ENCODE measurements at places on chromosomes 7 and 10. TPM values are rescaled to one million over a fixed set of nuclear protein-coding genes. Genes with fewer than 3 reads are reported as not detected.
A peak's percentile ranks its signal among the peaks of the same experiment; 100 is the strongest.

DNA sequence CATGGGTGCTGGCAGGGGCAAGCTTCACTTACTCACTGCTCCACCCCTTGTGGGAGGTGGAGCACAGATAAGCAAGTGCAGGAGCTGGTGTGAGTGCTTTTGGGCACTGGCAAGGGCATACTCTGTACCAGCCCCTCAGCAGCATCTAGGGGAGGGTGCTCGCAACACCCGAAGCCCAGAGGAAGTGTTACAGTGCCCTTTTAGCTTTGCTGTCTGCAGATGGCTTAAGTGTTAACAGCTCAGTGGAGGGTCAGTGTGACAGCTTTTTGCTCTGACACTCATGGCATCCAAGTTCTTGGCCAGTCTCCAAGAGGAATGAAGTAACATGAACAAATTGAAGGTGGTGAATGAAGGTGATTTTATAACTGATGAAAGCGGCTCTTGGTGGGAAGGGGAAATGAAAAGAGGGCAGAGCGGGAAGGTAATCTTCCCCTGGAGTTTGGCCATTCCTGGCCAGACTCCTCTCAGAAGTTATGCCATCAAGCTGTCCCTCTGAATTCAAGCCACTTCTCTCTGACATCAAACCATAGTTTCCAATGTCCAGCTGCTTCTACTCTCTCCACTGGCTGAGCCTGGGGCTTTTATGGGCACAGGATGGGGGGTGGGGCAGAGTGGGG is 862.5 kb downstream of the KCNMA1 start:
- no peak for DNase-seq

- DNase-seq, result no peak
Measured at GRCh38 chr10:18665815-18666558, 6.8 kb downstream of the ARL5B start.

SNCG gene
- not detected for total RNA-seq

SUN3 gene
- not detected for total RNA-seq

- no peak for DNase-seq
Measured at GRCh38 chr10:576130-576465, 113.4 kb downstream of the DIP2C start.

GDF10 gene
- total RNA-seq, result 2.6 TPM

PCDH15 gene
- total RNA-seq, result not detected

LLCFC1 gene
- not detected for total RNA-seq

- DNase-seq, result no peak
Measured at GRCh38 chr10:107930037-107930436, 765.5 kb upstream of the SORCS1 start.

GRCh38 chr7:68511281-68511680 is 1087.0 kb upstream of the AUTS2 start:
- no peak for DNase-seq

DNA sequence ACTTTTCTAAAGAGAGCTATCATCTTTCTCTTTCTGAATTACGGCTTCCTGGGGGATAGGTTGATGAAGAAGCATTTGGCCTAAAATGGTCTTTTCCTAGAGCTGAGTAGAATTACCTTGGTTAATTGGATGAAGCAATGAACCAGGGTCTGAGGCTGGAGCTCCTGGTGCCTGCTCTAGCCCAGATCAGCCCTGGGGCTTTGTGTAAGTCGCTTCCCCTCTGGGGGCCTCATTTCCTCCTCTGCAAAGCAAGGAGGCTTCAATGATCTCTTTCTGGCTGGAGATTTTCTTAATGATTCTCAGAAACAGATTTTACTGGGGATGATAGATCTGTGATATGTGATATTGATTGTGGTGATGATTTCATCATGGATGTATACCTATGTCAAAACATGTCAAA is 3.5 kb upstream of the CPA2 start:
- DNase-seq, result no peak

- DNase-seq, result no peak
Measured at GRCh38 chr10:129877773-129878371, 86.2 kb downstream of the EBF3 start.

- DNase-seq, result no peak
Measured at GRCh38 chr7:22460363-22460988, 39.5 kb downstream of the STEAP1B start.

DNA sequence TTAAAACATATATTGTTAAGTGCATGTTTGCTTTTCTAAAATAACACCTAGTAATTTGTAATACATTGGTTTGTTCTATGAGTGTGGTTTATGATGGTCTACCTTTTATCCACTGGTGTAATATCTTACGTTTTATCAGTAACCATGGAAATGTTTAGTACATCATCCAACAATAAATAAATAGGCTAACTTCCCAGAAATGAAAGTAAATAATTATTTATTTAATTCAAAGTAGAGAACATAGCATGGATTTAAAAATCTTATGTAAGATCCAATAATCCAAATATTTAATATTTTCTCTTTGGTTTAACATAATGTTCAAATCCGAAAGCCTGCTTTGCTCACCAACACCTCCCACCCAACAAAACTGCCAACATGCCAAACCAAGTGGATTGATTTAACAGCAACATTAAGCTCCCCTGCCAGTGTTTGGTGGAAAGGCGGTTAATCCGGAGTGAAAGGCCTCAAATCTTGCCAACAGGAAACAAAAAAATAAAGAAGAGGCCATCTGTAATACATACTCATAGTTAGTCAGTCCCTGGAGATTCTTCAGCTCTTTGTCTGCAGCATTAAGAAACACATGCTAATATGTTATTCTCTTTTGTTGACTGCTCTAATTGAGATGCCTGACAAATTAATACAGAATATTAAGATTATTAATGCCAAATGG is 897.8 kb downstream of the CNTNAP2 start:
- DNase-seq, result no peak

DNA sequence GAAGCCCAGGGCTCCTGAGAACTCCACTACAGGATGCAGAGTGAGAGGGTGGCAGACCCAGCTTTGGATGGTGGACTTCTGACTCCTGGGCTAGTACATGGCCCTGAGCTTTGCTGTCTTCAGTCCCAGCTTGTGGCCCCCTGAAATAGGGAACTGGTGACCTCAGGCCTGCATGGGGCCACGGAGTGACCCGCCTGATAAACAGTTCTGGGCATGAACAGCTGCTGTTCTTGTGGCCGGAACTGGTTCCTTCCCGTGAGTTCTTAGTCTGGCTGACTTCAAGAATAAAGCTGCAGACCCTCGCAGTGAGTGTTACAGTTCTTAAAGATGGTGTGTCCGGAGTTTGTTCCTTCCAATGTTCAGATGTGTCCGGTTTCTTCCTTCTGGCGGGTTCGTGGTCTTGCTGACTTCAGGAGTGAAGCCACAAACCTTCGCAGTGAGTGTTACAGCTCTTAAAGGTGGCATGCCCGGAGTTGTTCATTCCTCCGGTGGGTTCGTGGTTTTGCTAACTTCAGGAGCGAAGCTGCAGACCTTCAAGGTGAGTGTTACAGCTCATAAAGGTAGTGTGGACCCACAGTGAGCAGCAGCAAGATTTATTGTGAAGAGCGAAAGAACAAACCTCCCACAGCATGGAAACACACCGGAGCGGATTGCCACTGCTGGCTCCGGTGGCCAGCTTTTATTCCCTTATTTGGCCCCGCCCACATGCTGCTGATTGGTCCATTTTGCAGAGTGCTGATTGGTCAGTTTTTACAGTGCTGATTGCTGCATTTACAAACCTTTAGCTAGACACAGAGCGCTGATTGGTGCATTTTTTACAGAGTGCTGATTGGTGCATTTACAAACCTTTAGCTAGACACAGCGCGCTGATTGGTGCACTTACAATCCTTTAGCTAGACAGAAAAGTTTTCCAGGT is 268.0 kb downstream of the ZEB1 start:
- DNase-seq, result no peak

- no peak for DNase-seq
Measured at GRCh38 chr10:10295537-10295936, 722.1 kb upstream of the CELF2 start.

DNA sequence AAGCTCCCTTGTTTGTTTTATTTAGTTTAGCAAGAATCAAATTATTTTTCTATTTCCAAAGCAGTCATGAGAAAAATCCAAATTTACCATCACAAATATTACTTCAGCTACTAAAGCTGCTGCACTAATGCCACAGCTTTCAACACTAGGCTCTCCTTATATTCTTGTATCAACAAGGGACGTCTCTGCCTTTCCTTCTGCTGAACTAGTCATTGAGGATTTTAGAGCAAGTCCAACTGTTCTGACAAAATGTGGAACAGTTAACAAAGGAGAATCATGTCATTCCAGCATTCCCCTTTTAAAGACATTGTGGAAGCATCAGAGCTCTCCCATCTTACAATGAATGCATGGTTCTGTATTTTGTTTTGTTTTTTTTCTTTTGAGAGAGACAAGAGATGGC is 28.6 kb downstream of the FAM13C start:
- DNase-seq, result no peak

AIMP2 gene
- not detected for total RNA-seq

GRCh38 chr7:99920149-99920548 is 819 bp upstream of the TRIM4 start:
- peak; percentile 14 for DNase-seq

DNA sequence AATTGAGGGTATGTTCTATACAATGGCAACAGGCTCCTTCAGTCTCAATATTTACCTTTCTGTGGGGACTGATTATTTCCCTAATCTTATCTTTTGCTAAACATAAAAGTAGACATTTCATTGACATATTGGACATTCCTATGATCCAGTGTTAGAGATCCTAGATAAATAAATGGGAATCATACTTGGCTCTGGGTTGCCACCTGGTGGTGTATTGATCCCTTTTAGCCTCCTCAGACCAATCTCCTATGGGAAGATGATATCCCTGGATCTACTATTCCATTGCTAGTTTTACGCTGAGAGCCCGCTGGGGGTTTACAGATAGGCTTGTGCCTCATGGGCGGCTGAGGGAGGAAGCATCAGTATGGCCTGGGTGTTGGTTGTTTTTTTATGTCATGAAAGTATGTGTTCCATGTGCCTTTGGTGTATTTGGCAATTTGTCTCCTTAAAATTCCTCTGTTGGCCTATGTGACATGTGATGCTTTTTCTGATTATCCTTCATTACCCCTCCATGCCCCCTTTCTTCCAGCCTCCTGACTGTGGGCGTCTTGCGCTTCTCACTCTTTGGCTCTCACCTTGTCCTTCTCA is 18.8 kb downstream of the CELF2 start:
- peak; percentile 72 for DNase-seq

KDM7A gene
- 24.6 TPM for total RNA-seq

ZC3HAV1 gene
- total RNA-seq, result 18.3 TPM

- no peak for DNase-seq
Measured at GRCh38 chr10:94524146-94524545, 21.4 kb upstream of the HELLS start.

GRCh38 chr10:4147245-4147644 is 362.2 kb upstream of the KLF6 start:
- DNase-seq, result no peak

- no peak for DNase-seq
Measured at GRCh38 chr10:78634835-78635234, 433.9 kb upstream of the ZMIZ1 start.

- no peak for DNase-seq
Measured at GRCh38 chr7:94177441-94177840, 173.3 kb upstream of the BET1 start.

DNA sequence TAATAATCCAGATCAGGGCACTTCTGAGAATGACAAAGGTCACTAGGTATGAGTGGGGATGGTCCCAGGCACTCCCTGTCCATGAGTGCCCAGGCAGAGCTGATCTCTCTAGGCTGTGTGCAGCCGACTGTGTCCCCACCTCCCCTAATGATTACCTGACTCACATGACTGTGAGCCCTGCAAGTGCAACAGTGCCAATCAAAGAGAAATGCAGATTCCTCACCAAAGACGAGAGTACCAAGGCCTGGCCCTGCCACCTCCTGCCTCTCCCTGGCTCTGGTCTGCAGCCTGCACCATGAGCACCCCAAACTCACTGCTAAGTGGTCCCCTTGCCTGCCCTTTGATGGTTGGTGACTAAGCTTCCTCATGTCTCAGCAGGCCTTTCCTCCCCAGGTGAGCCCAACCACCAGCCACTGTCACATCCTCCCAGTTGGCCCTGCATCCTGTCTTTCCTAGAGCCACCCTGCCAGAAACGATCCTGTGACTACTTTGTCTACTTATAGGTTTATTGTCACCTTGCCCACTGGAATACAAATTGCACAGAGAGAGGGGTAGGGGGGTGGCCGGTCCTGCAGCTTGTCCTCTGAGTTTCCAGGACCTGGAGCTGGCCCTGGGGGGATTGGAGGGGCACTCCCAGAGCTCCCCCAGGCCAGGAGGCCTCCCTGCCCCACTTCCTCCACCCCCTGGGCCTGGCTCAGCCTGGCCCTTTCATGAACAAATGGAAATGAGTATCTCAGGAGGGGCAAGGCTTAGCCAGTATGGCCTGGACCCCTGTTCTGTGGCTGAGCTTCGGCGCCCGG is 22.4 kb upstream of the GDF10 start:
- peak; percentile 33 for DNase-seq

IQUB gene
- total RNA-seq, result 0.55 TPM

DNA sequence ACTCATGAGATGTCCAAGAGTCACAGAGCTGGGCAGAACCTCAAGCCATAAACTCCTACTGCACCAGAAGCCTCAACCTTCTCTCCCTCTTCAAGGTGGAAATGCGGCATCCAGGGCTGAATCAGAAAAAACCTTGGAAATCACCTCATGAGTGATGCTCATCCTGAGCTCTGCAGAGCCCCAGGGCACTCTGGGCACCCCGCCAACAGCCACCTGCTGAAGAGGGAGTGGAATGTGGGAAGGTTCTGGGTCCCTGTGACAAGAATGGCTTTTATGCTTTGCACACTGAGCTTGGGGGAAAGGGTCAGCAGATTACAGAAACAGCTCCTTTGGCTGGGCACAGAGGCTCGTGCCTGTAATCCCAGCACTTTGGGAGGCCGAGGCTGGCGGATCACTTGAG is 18.8 kb downstream of the NUDT1 start:
- DNase-seq, result peak; percentile 62

DNA sequence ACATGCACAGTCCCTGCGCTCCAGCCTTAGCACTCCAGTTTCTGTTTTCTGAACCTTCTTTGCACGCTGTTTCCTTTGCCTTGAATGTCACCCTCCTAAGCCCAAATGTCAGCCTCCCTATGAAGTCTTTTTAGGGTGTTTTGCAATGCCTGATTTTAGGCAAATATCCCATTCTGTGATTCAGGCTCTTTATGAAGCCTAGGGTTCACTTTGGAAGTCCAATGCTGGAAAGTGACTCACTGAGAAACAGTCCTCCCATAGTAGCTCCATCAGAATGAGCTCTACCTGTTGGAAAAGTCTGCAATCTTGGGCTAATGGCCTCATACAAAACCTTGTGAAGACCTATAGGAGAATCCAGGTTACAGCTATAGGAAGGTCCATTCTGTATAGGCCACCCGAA is 5.3 kb downstream of the LAMB4 start:
- no peak for DNase-seq

DNA sequence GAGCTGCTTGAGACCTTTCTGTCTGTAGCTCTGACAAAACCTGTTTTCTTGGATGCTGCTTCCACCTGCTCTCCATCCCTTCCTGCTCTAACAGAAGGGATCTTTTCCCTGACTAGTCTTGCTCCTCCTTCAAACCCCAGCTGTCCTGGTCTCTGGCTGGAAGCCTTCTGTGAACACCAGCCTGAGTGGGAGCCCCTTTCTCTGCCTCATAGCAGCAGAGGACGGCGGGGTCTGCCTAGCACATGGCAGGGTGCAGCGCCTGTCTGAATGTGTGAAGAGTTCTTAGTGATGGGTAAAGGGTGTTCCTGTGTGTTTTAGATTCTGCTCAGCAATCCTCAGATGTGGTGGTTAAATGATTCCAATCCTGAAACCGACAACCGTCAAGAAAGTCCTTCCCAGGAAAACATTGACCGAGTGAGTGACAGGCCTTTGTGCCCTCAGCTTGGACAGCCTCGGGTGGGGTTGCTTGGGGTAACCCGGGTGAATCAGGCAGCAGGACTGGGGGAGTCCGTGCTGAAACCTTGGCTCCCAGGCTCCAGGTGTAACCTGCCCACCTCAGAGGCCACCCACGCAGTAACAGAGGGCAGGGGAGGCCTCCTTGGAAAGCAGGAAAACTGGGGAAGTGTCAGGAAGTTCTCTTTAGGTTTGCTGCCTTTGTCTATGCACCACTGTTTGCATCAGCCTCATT is 34.1 kb downstream of the NUB1 start:
- no peak for DNase-seq
